Epithelial cell of esophagus (primary cell): ENCODE measurements at places on chromosomes 7 and 10.

- DNase-seq, result no peak
Observed at GRCh38 chr7:159253657-159254056, 109.0 kb upstream of the VIPR2 start.

- DNase-seq, result no peak
Observed at GRCh38 chr10:85265121-85265520, 936.7 kb downstream of the CCSER2 start.

- no peak for DNase-seq
Observed at GRCh38 chr10:49258350-49258683, 40.7 kb upstream of the C10orf71 start.

DNA sequence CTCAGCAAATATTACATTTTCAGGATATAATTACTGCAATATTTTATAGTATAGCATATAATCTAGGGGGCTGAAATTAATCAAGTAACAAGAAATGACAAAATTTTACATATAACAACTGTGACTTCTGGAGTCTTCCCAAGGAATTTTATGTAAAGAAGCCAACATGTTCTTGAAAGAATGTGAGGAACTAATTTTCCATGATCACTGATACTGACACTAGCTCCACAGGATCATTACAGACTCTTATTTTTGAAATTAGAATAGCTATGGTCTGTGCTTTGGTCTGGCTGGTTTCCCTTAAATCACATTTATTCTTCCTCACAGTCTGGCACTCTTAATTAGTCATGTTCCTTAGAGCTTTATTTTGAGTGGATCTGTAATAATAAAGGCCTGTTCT is 267.7 kb upstream of the SEMA3A start:
- DNase-seq, result no peak

DNA sequence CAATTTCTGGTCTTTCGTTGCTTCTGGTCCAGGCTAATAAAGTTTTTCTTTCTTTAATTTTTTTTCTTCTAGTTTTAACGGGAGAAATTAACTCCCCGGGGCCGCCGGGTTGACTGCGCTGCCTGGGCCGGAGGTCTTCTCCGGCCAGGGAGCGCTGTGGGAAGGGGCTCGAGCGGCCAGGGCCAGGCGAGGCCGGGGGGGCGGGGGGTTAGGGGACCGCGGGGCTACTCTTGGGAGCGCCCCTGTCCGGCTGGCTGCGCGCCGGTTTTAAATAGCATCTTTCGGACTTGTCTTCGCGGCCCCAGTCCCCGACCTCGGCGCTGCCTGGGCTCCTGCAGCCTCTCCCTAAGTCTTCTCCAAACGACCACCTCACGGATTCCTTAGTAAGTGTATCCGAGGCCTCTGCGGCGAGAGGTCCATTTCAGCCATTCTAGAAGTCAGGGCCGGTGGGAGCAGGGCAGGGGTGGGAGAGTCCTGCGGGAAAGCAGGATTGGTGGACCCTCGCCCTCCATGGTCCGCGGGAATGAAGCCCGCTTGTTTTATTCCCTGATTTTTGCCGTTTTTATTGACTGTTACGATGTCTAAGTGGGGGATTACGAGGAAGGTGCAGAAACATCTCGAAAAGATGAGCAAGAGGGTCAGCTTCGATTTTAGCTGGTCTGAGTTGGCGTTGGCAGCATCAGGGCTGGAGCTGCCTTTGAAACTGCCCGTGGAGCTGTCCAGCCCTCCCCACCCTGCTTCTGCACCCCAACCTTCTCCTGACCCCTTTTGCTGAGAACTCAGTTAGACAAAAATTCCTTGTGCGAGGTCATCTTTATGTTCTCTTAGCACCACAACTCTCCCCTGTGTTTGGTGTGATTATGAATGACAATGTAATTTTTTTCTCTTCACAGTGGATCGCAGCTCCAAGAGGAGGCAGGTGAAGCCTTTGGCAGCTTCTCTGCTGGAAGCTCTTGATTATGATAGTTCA is 555 bp downstream of the PHF14 start:
- DNase-seq, result peak; percentile 35

DNA sequence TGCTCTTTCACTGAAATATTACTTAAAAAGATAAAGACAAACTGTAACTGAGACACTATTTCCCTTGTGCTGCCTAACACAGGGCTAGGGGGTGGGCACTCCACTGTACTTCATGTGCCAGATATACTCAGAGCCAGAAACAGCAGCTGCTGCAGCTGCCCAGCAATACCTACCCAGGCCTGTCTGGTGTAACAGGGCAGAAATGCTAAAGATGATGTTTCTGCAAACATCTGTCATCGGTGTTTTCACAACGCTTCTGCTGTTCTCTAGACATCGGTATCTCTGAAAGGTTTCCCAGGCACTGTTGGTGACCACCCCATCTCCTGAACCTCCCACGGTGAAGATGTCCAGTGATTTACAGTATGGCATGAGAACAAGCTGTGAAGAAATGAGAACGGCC is 42.7 kb downstream of the LAMB1 start:
- no peak for DNase-seq
